ENCODE measurements at places on chromosomes 7 and 10.

DNA sequence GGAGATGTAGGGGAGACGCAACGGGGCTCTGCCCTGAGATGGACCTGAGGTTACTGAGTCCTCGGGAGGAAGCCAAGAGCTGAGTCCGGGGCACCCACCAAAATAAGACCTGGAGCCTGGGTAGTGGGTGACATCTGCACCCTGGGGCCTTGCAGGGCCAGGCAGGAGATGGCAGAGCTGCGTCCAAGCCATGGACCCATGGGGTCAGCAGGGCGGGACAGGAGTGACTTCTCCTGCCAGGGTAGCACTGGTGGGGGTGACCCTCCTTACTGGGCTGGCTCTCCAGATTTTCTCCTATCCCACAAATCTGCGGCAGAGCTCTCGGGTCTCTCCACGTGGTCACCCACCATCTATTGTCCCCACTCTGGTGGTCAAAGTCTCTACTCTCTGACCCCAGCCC lies 2.1 kb downstream of the GHRHR start:
- H3K36me3 ChIP-seq: no peaks in the 10 kb centered on the region
- no peak overlapping the region for H3K4me3 ChIP-seq
- ATAC-seq: no peak
- H3K27me3 ChIP-seq: peaks cover 16% of the 10 kb centered on the region
- H3K4me1 ChIP-seq: peaks cover 4% of the 10 kb centered on the region

- H3K36me3 ChIP-seq: no peaks in the 10 kb centered on the region
- H3K4me3 ChIP-seq: no peak overlapping the region
- H3K27ac ChIP-seq: no peak overlapping the region
- H3K27me3 ChIP-seq: no peaks in the 10 kb centered on the region
- no peaks in the 10 kb centered on the region for H3K4me1 ChIP-seq
Measured at GRCh38 chr7:16299853-16300252, 121.5 kb downstream of the CRPPA start.

DNA sequence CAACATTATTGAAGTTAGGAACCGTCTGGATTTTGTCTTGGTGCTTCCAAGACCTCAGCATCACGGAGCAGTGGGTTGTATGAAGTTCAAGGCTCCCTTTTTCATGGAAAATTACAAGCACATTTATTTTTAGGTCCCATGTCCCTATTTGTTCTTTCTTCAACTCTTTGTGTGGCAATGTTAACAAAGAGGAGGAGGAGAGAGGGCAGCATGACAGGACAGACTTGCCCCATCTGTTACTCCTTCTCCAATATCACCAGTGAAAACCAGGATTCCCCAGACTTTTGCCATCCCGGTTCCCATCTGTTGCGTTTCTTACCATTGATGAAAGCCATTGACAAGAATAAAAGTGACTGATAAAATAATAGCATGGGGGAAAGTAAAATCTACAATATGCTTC lies 28.6 kb downstream of the EEPD1 start:
- no peak overlapping the region for H3K27ac ChIP-seq
- no peak for ATAC-seq
- H3K4me1 ChIP-seq: no peaks in the 10 kb centered on the region
- H3K36me3 ChIP-seq: no peaks in the 10 kb centered on the region
- no peaks in the 10 kb centered on the region for H3K27me3 ChIP-seq
- H3K4me3 ChIP-seq: no peak overlapping the region

GRCh38 chr7:83751217-83751616 lies 102.3 kb upstream of the SEMA3E start:
- H3K27me3 ChIP-seq: no peaks in the 10 kb centered on the region
- no peaks in the 10 kb centered on the region for H3K4me1 ChIP-seq
- H3K27ac ChIP-seq: no peak overlapping the region
- no peaks in the 10 kb centered on the region for H3K36me3 ChIP-seq

DNA sequence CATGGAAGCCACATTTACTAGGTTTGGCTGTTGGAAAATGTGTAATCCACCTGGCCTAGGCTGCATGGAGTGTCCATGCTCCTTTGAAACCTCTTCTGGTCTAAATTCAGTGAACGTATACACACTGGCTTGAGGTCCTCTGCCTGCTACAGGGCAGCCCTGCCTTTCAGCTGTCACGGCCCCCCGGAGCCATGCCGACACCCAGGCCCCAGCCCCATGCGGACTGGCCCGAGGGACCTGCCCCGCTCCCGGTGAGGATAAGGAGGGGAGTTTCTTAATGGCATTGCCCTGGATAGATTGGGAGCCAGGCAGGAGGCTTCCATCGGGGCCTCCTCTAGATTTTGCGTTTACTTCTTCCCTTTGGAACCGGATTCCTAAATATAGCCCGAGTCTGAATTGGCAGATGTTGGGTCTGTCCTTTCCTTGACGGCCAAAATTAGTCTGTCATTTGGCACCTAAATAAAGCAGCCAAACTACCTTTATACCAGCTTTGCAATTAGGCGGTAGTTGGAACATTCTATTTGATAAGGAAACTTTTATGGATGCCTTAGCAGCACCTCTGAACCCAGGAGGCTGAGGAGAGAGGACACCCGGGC lies 72.1 kb upstream of the SH2B2 start:
- H3K27ac ChIP-seq: no peak overlapping the region
- peaks cover 5% of the 10 kb centered on the region for H3K4me1 ChIP-seq
- ATAC-seq: no peak

GRCh38 chr7:157402388-157402703 lies 65.5 kb downstream of the DNAJB6 start:
- no peak for ATAC-seq
- no peaks in the 10 kb centered on the region for H3K27me3 ChIP-seq
- no peak overlapping the region for H3K27ac ChIP-seq
- H3K4me1 ChIP-seq: peaks cover 20% of the 10 kb centered on the region

DNA sequence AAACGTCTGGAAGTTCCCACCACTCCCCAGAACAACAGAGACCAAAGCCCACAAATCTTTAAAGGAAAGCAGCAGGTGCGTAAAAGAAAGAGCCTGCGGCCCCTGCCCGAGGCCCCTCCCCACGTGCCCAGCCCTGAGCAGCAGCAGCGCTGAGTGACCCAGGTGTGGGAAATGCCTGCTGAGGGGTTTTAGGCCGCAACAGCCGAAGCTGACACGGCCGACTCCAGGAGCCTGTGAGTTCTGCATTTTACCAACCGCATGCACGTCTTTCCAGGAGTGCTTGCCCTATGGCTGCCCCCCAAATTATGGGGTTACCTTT lies 1.6 kb upstream of the KNDC1 start:
- H3K4me3 ChIP-seq: no peak overlapping the region
- no peak for ATAC-seq
- H3K36me3 ChIP-seq: no peaks in the 10 kb centered on the region
- peaks cover 4% of the 10 kb centered on the region for H3K27me3 ChIP-seq
- no peaks in the 10 kb centered on the region for H3K4me1 ChIP-seq

GRCh38 chr10:29346296-29347001 lies 57.6 kb downstream of the LYZL1 start:
- H3K36me3 ChIP-seq: no peaks in the 10 kb centered on the region
- no peaks in the 10 kb centered on the region for H3K4me1 ChIP-seq

GRCh38 chr10:104333728-104334373 lies 4.4 kb downstream of the ITPRIP start:
- peaks cover 40% of the 10 kb centered on the region for H3K4me1 ChIP-seq
- H3K27ac ChIP-seq: peak overlapping the region; percentile 88
- ATAC-seq: no peak
- H3K4me3 ChIP-seq: peak overlapping the region; percentile 59

DNA sequence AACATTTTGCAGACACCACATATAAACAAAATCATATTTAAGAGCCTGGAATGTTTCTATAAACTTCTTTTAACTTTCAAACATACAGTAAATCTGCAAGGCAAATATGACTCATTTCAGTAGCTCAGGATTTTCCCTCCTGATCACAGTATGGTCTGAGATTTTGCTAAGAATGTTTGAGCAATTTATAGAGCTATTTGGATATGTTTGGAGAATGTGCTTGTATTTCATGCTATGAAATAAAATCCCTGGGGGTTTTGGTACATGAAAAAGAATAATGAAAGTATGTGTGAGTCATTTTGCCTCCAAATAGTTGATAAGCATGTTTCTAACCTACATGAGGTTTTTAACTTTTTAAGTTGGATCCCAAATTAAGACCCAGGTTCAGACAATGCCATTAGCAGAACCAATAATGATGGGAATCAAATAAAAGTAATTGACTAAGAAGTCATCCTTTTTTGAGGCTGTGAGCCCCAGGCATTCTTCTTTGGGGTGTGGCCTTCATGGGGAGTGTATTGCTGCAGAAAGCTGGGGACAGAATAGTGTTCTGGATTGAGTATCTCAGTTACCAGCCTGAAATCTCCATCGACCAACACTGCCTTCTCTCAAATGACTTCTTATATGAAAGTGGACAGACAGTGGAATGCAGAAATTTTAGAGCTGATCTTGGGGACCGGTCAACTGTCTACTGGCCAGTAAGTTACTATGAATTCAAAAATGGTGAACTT lies 66.1 kb upstream of the AGBL3 start:
- H3K4me3 ChIP-seq: no peak overlapping the region
- H3K27ac ChIP-seq: no peak overlapping the region
- no peaks in the 10 kb centered on the region for H3K27me3 ChIP-seq
- H3K36me3 ChIP-seq: no peaks in the 10 kb centered on the region
- peaks cover 4% of the 10 kb centered on the region for H3K4me1 ChIP-seq
- ATAC-seq: peak; percentile 82
